ENCODE measurements at places on chromosomes 3 and 15.

- DNase-seq = no peak
Measured at GRCh38 chr3:39982665-39983357, 173.4 kb downstream of the MYRIP start.

- no peak for DNase-seq
Measured at GRCh38 chr3:109563149-109563548, 225.8 kb upstream of the DPPA4 start.

- DNase-seq = no peak
Measured at GRCh38 chr3:71688121-71688520, 37.1 kb downstream of the EIF4E3 start.

- DNase-seq = no peak
Measured at GRCh38 chr3:190646996-190647395, 133.1 kb downstream of the IL1RAP start.

DNA sequence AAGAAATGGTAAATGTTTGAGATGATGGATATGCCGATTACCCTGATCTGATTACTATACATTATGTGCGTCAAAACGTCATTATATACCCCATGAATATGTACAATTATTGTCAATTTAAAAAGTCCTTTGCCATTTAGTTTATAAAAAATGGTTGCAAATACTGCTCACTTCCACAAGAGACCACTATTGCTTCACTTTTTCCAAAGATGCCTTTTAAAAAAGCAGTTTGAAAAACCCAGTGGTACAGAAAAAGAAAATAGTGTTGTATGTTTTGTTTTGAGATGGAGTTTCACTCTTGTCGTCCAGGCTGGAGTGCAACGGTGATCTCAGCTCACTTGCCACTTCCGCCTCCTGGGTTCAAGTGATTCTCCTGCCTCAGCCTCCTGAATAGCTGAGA lies 39.3 kb downstream of the EDEM1 start:
- DNase-seq = no peak

- no peak for DNase-seq
Measured at GRCh38 chr3:11907667-11908660, 61.3 kb upstream of the TAMM41 start.

- DNase-seq = no peak
Measured at GRCh38 chr15:69666441-69666882, 213.8 kb downstream of the RPLP1 start.

DNA sequence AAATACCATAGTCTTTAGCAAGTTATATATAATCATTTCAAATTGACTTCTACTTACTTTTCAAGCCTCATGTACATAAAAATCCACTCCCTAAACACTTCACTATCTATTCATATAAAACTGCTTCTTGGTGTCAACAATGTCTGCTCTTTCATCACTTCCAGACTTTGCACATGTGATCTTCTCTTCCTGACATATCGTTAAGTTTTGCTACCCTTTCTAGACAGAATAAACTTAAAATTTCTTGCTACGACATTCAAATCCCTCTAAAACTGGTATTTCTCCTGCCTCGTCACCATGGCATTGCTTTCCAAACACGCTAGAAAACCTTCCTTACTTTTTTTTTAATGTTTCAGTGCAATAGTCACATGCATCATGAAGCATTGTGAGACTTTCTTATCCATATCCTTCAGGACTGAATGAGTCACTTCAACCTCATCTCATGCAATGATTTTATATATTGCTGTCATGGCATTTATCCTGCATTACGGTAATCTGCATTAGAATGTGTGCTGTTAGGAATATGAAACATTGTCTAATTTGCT lies 122.8 kb downstream of the GMNC start:
- no peak for DNase-seq

DNA sequence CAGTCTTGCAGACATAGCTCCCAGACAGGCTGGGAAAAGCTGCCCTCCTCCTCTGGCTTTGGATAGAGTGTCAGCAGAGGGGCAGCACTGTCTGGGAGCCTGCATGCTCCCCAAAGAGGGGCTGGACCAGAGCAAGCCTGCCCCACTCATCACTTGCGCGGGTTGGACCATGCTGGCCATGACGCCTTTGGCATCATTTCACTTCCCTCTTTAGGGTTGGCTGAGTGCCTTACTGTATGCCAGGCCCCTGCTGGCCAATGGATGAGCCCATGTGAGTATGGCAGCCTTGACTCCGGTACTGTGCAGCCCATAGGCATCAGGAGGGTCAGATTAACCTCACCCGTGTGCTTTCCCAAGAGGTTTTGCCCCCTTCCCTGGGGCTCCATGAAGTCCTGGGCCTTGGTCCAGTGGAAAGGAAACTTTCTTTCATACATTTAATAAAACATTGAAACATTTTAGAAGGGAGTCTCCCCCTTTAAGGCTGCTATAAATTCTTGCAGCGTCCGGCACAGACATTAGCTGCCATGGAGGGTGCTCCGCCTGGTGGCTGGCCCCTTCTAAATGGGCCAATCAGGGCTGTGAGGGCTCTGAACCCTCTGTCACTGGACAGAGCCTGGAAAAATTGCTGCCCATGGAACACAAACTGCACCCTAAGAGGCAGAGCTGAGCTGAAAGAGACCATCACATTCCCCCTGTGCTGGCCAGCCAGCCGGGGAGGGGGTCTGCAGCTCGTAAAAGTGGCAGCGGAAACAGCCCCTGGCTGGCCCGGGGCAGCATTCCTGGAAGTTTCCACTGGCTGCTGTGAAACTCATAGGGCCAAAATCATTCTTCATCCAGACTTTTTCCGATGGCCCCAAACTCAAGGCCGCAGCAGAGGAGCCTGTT lies 20.8 kb upstream of the DUSP7 start:
- no peak for DNase-seq

GRCh38 chr15:43244092-43244491 lies 22.6 kb downstream of the TGM5 start:
- no peak for DNase-seq

GRCh38 chr3:126446301-126446700 lies 29.4 kb downstream of the ZXDC start:
- DNase-seq = no peak

GRCh38 chr3:48960841-48961413 lies 29.1 kb upstream of the P4HTM start:
- DNase-seq = no peak

DNA sequence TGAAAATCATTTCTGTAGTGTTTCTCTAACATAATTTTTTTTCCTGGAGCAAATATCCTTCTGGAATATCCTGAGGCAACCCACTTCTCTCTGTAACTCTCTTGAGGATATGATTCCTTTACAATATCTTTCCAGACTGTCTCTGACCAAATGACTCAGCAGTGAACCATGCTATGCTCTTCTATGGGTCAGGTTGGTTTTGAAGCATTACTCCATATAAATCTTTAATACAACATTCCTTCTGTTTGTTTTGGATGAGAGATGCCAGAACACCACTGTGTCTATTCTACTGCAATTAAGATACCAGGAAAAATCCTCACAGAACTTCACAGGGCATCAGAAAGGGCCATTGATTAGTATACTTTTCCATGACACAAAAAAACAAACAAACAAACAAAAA lies 626.4 kb upstream of the ZNF385D start:
- DNase-seq = no peak

- no peak for DNase-seq
Measured at GRCh38 chr3:64828276-64828675, 140.5 kb upstream of the ADAMTS9 start.

DNA sequence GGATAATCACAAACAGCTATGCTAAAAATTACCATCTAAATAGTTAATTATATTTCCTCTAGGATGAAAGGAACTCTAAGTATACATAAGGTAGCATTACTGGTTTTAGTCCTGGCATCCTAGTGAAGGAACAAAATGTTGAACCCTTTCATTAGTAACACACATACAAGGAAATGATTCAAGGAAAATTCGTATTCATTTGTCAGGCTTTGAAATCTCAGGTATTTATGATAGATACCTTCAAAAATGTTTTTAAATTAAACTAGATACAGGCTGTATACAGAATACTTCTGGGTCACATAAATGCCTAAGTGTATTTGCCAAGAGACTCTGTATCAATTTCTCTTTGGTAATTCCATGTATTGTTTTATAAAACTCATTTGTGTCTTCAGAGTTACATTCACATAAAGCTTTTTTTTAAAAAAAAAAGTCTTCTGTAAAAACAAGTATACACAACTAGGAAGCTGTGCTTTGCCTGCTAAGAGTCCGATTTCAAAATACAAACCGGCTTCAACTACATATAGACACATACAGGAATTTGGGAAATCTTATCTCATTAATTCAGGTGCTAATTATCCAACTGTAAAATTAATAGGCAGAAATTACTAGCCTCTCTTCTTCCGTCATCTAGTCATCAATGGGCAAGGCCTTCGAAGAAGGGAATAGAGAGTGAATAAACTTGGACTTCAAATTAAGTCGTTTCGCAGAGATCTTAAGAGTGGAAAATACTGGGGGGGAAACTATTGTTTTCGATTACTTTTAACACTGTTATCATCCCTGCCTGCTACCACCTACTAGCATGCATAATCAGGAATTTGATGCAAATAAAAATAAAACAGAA lies 1.3 kb downstream of the SECISBP2L start:
- DNase-seq = no peak

GRCh38 chr15:61275901-61276300 lies 46.8 kb upstream of the RORA start:
- DNase-seq = no peak

DNA sequence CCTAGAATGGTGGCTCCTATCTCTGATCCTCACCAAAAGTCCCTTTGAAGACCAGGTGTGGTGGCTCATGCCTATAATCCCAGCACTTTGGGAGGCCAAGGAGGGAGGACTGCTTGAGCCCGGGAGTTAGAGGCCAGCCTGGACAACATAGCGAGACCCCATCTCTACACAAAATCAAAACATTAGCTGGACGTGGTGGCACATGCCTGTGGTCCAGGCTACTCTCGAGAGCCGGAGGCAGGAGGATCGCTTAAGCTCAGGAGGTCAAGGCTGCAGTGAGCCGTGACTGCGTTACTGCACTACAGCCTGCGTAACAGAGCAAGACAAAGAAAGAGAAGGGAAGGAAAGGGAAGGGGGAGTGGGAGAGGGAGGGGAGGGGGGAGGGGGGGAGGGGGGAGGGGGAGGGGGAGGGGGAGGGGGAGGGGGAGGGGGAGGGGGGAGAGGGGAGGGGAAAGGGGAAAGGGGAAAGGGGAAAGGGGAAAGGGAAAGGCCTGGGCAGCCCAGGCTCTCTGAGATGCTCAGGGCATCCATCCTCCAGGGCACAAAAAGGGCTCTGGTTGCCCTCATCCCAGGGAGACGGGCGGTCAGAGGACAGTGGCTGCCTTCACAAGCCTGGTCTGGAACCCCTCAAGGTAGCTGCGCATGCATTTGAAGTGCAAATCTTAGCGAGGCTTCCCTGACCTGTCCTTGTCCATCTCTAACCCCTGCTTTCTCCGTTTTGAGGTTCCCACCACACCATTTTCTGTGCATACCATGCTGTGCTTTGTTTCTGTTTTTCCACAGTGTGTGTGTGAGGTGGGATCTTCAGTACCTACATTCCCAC lies 76.1 kb downstream of the LDHAL6B start:
- no peak for DNase-seq

- DNase-seq = no peak
Measured at GRCh38 chr15:65233696-65234095, 22.4 kb upstream of the CILP start.

GRCh38 chr3:66018057-66019033 lies 20.4 kb downstream of the MAGI1 start:
- DNase-seq = no peak
